ENCODE measurements at places on chromosomes 3 and 15.

DNA sequence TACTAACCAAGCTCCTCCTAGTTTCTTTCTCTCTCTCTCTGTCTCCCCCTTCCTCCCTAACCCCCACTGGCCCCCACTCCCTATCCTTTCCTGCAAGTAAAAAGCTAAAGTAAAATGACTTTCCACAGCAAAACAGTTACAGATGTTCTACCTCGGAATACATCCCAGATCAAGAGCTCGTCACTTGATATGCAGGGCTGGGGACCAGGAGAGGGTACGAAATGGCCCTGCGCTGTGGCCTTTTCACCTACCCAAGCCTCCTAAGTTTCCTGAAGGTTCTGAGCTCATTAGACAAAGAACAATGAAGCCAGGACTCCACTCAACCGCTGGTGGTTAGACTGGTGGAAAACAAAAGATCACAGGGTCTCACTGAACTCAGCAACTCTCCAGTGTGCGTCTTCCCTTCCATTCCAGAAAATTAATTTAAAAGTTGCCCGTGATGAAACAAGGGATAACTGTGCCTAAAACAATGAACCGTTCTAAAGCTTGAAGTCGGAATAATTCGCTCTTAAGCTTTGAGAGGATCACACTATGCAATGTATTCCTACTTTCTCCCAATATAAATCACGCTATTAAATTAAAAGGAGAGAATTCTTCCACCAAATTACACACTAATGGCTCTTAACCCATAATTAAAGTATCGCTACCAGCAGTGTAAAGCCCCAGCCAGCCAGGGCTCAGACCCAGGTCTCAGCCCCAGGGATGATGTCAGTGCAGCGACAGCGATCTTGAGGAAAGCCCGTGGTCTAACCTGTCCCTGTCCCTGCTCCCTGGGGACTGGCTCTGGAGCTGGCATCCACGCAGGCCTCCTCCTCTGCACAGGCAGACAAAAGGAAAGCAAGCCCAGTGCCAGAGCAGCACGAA is 5.0 kb downstream of the VGLL4 start:
- no peak for DNase-seq

- no peak for DNase-seq
Observed at GRCh38 chr3:111859061-111859973, at the start of gene PHLDB2. TSS of gene PHLDB2 (plus strand) at chr3:111859265. CDS start at chr3:111884078, 24,813 bp downstream.

- no peak for DNase-seq
Observed at GRCh38 chr3:38743043-38743442, 73.0 kb downstream of the SCN10A start.

GRCh38 chr15:66751579-66751978 is 49.5 kb downstream of the SMAD6 start:
- DNase-seq, result no peak

DNA sequence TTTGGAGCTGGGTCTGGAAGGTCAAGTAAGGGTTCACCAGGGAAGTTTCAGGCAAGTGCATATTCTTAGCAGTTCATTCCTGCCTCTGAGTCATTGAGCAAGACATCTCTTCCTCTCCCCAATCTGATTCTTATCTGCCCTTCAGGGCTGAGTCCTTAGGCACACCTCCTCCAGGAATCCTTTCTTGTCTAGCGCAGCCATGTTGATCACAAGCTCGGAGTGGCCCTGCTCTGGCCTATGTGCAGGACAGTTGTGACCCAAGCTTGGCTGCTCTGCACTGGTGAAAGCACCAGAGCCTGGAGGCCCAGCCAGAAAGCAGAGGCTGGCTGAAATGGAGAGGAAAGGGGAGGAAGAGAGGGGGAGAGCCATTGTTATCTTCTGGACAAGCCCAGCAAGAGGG is 30.9 kb upstream of the MRPS22 start:
- no peak for DNase-seq

DNA sequence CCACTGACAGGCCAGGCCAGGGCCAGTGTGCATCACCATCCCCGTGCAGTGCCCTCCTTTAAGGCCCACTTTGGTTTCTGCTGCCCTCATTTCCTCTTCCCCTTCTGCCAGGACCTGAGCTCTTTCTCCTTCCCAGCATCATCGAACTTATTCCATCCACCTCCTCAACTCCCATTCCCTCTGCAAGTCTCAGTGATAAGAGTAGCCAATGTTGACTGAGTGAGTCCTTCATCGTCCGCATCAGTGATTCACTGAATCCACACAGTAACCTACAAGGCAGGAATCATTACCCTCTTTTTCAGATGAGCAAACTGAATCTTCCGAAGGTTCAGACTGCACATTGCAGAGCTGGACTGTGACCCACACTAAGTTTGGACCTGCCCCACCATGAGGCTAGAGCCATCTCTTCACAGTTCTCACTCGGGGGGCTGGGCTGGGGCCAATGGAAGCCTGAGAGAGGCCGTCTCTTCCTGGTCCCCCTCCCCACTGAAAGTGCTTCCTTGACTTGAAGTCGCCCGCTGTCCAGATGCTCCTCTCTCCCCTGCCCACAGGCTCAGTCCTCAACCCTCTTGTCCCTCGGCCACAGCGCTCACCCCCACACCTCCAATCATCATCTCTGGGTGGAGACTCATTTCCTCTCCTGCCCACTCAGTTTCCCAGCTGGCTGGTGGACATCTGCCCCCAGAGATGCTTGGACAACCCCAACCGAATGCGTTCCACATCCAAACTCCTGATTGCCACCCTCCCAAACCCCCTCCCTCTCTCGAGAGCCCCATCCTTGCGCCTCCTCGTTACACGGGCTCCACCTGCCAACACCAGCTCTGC is 15.2 kb upstream of the ANPEP start:
- no peak for DNase-seq

DNA sequence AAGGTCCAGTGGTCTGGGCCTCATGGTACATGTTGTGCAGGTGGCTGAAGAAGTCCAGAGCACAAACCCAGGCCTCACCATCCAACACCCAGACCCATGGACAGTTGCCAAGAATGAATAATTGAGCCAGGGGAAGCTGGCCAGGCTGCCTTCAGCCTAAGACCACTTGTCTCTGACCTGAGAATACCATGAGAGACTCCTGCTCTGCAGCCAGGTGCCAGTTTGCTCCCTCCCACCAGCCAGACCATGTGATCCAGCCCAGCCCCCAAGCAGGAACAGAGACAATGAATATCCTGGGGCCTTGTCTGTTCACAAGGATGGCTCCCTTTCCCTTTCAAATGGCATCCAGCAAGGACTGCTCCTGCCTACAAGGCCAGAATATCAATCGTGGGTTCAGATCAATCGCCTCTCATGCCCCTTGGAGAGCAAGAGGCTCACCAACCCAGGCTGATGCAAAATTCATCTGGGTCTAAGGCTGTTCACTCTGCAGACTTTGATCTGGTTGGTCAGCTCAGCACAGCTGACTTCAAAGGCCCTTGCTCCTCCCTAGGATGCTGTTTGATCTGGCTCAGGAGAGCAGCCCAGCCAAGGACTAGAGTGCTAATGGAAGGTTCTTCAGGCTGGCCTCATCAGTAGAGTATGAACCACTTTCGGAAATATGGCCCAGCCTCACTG is 13.4 kb downstream of the TRAIP start:
- DNase-seq, result no peak

DNA sequence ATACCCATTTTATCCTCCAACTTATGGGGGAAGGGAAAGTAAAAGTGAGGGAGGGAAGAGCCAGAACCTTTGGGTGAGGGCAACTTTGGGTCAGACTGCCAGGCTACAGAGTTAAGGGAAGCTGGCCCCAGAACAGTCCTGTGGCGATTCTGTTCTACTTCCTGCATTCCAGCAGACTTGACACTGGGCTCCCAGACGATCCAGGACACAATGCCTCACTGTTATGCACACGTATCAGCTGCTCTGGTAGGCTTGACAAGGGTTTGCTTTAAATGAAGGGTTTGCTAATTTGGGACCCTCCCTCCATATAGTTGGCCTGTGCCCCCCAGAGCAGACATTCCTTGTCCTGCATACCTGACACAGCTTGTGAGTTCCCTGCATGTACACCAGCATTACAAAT is 10.7 kb downstream of the GORASP1 start:
- DNase-seq, result no peak

DNA sequence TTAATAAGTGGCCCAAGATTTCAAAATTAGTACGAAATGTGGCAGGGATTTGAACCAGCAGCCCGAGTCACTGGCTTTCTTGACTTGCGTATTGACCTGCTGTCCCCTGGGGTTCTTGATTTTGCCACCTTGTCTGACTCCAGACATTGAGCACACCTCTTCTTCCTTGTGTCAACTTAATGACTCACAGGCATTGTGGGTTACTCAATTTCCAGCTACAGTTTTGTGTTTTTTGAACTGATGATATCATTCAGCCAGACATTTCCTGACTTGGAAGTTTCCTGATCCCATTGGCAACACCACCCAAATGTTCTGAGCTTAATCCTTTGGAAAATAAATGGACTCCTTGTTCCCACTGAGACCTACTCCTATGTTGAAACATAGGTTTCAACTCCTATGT is 64.2 kb downstream of the MOBP start:
- DNase-seq, result no peak

- DNase-seq, result no peak
Observed at GRCh38 chr3:73719861-73720260, 95.1 kb upstream of the PDZRN3 start.

DNA sequence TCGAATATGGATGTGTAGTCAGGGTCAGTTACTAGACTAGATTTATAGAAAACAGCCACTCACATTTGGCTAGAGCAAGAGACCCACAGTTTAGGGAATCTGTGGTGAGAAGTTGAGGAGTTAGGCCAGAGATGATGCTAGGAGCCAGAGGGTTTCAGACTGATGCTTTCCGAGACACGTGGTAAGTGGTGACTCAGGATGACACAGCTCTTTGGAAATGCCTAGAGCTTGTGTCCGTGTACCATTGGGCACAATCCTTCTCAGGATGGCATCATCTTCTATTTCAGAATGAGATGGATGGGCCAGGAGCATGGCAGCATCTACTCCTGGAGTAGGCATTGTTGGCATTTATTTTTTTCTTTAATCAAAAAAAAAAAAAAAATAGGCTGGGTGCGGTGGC is 28.5 kb downstream of the PTPRG start:
- no peak for DNase-seq

- no peak for DNase-seq
Observed at GRCh38 chr3:108486941-108487340, 23.5 kb downstream of the MYH15 start.

- no peak for DNase-seq
Observed at GRCh38 chr3:187978433-187979011, 175.4 kb upstream of the LPP start.

DNA sequence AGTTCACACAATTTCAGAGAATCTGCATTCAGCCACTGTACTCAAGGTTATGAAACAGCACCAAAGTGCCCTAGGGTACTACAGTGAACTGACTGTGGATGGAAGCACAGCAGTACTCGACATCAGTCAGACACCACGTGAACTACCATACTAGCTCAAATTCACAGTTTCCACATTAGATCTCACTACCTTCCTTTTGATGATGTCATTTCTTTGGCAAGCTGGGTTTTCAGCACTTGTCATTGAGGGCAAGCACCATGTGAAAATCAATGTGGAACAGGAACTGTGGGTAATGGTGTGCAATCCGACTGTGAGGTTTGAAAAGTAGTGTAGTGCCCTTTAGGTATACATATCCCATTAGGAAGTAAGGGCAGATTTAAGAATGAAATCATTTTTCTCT is 110.5 kb upstream of the BFSP2 start:
- DNase-seq, result no peak

DNA sequence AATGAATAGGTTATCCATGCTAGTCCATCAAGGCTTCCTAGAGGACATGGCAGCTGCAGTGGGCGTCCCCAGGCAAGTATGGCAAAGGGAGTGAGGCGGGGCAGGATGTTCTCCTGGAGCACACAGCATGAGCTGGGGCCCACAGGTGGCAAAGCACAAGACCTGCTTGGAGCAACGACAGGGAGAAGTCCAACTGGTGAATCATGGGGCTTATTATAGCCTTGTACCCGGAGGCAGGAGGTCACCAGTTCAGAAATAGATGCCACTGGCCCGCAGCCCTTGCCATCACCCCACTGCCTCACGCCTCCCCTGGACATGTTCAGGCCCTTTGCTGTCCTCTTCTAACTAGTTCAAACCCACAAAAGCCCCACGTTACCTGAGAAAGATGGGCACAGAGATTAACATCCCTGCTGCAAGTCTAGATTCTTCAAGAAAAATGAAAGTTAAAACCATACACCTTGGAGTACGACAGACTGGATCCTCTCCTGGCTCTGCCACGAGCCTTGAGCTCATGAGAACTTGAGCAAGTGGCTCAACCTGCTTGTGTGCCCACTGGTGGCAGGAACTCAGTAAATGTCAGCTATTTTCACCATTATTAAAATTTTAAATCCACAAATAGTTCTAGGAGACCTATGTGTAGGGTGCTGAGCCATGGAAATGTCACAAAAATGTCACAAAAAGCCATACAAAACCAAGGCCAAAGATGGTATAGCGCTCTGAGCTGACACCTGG is 1.8 kb upstream of the SRGAP3 start:
- no peak for DNase-seq

GRCh38 chr3:161137260-161137659 is 32.1 kb upstream of the B3GALNT1 start:
- DNase-seq, result no peak

- DNase-seq, result no peak
Observed at GRCh38 chr3:188170461-188171459, 16.8 kb downstream of the LPP start.

GRCh38 chr3:44080474-44081072 is 161.1 kb upstream of the TOPAZ1 start:
- DNase-seq, result no peak

GRCh38 chr3:9021271-9022009 is 58.2 kb upstream of the RAD18 start:
- DNase-seq, result no peak

- DNase-seq, result no peak
Observed at GRCh38 chr3:79490165-79491028, 277.4 kb downstream of the ROBO1 start.

GRCh38 chr3:172626021-172626640 is 84.7 kb downstream of the NCEH1 start:
- no peak for DNase-seq

DNA sequence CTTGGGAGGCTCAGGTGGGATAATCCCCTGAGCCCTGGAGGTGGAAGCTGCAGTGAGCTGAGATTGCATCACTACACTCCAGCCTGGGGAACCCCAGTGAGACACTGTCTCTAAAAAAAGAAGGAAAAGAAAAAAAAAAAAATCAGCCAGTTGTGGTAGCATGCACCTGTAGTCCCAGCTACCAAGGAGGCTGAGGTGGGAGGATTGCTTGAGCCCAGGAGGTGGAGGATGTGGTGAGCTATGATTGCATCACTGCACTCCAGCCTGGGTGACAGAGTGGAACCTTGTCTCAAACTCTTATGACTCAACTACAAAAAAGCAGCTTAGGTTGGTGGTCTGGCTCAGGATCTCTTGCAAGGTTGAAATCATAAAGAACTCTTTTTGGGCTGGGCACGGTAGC is 19.3 kb upstream of the GPX1 start:
- DNase-seq, result no peak

DNA sequence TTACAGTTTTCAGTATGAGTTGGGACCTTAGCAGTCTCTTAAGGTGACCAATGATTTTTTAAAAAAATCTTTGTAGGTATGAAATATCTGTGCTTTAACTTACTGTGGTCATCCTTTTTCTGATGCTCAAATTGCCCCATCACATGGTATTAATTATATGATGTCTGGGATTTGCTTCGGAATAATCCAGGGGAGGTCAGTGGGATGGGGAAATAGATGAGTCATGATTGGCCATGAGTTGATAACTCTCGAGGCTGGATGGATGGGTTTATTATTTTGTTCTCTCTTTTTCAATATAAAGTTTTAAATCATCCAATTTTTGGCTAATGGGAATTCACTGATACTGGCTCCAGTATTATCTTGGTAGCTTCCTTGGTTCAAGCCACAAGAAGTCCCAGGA is 370.3 kb upstream of the TPM1 start:
- DNase-seq, result no peak

- DNase-seq, result no peak
Observed at GRCh38 chr3:138367911-138368310, 19.5 kb downstream of the MRAS start.
